ENCODE measurements at places on chromosomes 2 and 18.

- no peak for DNase-seq
These were observed 53.1 kb upstream of the TPO start for GRCh38 chr2:1360144-1360543.

DNA sequence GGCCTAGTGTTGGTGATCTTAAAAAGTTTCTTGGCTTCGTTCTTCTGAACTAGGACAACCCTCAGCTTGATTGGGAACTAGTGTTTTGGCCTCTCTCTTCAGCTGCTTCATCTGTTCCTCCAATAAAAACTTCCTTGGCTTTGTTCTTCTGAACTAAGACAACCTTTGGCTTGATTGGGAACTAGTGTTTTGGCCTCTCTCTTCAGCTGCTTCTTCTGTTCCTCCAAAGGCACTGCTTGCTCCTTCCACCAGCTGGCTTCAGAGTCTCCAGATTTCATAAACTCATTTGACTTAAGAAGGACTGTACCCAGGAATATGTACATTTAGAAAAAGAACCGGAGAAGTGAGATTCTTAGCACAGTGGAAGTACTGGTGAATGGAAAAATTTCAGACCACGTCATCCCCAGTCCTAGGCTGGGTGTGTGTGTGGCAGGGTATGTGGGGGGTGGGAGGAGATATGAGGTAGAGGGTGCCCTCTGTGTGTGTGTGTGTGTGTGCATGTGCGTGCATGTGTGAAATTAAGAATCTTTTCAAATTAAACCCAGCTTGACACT, 20.4 kb downstream of the IL1R2 start:
- DNase-seq: no peak

DNA sequence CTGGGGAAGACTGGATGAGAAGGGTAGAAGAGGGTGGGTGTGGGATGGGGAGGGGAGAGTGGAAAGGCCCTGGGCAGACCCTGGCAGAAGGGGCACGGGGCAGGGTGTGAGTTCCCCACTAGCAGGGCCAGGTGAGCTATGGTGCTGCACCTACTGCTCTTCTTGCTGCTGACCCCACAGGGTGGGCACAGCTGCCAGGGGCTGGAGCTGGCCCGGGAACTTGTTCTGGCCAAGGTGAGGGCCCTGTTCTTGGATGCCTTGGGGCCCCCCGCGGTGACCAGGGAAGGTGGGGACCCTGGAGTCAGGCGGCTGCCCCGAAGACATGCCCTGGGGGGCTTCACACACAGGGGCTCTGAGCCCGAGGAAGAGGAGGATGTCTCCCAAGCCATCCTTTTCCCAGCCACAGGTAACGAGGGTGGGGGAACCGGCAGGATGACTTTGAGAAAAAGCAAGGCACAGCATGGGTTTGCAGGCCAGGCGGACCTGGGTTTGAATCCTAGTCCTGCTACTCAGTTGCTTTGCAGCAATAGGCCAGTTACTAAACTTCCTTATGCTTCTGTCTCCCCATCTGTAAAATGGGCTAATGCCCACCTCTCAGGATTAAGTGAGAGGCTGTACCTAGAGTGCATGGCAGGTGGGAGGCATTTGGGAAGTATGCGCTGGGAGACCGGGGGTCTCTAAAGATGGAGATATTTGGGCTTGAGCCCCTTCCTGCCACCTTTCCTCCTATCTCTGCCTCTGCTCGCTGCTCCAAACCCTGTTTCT, at the start of gene INHA:
TSS of gene INHA (plus strand) at position 74 of the 765 bp plus-strand sequence. CDS start at position 139, 65 bp downstream.
- no peak for DNase-seq

- no peak for DNase-seq
These were observed 202.2 kb downstream of the TRIB2 start for GRCh38 chr2:12918835-12919445.

DNA sequence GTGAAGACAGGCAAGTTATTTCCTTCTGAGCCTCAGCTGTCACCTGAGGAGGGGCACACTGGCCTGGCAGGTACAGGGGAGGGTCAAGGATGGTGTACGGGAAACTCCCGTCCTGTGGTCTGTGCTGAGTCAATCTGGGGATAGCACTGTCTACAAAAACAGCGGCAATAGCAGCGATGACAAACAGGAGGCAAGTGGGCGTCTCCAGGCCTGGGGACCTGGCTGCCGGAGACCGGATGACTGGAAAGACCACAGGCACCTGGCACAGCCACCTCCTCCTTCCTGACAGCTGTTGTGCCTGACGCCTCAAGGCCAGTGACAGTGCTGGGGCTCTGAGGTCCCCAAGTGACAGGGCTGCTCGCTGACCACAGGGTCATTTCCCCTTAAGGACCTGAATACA, 202.1 kb upstream of the HS6ST1 start:
- no peak for DNase-seq

DNA sequence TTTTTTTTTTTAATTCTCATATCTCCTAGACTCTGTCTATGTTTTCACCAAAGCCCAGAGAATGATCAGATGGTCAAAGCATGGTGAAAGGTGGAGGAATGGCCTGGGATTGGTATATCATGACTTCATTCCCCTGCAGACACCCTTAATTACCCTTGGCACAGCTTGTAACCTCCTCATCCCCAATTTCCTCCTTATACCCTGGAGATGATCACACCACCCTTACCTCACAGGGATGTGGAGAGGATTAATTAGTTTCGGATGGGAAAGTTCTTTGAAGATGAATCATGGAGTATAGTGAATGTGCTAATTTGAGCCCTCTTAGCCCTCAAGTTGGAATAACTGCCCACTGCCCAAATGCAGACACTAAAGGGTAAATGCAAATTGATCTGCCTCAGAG, 138.0 kb upstream of the LYPD6 start:
- DNase-seq: no peak

GRCh38 chr18:44700652-44701051, 20.0 kb downstream of the SETBP1 start:
- DNase-seq: no peak

DNA sequence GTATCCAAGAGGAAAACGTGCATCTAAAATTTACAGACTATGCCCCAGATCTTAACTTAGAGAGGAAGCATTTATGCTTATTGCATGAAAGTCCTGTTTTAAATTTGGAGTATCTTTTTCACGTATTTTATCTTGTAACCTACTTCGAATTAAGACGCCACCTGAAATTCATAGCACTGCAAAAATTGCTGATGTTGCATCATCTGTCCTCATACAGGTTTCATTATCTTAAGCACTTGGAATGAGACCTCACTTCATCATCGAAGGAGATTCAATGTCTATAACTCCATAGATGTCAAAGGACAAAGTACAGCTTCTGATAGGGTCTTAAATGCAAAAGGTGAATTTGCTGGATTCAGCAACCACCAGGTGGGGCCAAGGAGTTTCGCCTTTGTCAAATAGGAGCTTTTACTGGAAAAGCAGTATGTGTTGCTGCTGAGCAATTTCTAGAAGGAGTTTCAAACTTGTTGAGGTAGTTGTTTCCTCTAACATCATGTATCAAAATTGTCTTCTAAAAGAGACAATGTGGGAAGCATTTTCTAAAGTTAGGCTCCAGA, 106.4 kb upstream of the CCDC85A start:
- DNase-seq: no peak

DNA sequence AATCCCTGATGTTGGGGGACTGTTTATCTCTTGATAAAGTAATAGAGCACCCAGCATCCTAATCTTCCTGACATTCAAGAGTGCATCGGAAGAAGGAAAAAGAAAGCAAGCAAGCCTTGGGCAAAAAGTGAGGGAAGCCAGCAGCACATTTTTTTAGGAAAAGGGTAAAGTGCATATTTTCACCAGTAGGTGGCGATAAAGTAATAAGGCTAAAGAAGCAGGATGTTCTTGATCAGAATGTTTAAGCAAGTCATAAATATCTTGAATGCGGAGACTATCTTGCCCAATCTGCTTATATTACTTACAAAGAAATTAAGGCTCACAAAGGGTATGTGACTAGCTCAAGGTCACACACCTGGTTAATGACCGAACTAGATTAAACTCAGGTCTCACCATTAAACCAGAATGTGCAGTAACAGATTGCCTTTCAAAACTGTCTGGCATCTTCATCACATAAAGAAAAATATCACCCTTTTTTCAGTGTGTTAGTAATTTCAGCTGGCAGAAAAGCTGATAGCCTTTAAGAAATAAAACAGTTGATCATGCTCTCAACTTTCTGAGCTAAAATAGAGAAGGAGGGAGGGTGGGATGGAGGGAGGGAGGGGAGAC, 83.8 kb downstream of the VIT start:
- DNase-seq: peak; percentile 40

- no peak for DNase-seq
These were observed 30.2 kb downstream of the GRHL1 start for GRCh38 chr2:9981655-9982054.

DNA sequence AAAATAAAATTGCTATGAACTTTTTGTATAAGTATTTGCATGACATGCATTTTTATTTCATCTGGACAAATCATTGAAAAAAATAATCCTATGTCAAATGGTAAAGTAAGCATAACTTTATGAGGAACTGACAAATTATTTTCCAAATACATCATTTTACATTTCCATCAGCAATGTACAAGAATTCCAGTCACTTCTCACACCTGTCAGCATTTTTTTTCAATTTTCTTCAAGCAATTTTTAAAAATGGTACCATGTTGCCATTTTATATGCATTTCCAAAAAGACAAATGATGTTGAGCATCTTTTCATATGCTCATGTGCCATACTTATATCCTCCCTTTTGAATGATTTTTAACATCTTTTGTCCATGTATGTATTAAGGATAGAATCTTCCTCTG, 961.7 kb upstream of the PIK3C3 start:
- DNase-seq: no peak

GRCh38 chr2:64768491-64769005, 114.8 kb upstream of the SERTAD2 start:
- no peak for DNase-seq

GRCh38 chr2:128319631-128320191, 1.0 kb upstream of the HS6ST1 start:
- DNase-seq: no peak

GRCh38 chr18:48866856-48867255, 83.9 kb downstream of the SMAD7 start:
- no peak for DNase-seq

DNA sequence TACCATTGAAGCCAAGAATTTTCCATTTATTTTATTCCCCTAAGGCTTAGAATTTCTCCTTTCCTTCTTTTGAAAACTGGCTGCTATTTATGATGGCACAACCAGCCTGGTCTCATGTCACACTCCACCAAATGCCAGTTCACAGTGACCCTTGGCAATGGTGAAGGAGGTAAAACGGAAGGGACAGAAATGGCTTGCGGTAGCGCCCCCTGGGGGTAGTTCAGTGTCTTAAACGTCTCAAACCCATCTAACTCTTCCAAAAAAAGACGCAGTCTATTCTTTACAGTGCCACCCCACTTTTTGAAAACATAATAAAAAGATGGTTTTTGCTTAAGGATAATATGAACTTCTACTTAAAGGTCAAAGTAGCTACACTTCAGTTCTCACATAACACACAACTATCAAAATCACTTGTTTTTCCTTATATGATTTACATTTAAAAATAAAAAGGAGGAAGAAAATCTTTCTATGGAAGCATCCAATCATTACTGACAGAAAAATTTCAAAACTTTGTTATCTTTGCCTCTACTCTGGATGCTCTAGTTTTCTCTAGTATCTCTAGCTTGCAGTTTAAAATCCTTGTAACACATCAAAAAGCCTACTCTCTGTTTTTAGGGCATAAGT, 28.0 kb downstream of the PNO1 start:
- no peak for DNase-seq

Measured in urinary bladder (tissue), 4 donors.